HuH-7 (cell line): ENCODE measurements at places on chromosomes 5 and 9.

- no peak for DNase-seq
Measured at GRCh38 chr5:7221041-7221440, 174.9 kb upstream of the ADCY2 start.

- DNase-seq: no peak
Measured at GRCh38 chr9:125906893-125907292, 159.7 kb downstream of the PBX3 start.

- DNase-seq: no peak
Measured at GRCh38 chr5:21199087-21199486, 1211.1 kb upstream of the CDH18 start.

- peak; percentile 59 for DNase-seq
Measured at GRCh38 chr9:105064248-105065097, 136.5 kb upstream of the ABCA1 start.

DNA sequence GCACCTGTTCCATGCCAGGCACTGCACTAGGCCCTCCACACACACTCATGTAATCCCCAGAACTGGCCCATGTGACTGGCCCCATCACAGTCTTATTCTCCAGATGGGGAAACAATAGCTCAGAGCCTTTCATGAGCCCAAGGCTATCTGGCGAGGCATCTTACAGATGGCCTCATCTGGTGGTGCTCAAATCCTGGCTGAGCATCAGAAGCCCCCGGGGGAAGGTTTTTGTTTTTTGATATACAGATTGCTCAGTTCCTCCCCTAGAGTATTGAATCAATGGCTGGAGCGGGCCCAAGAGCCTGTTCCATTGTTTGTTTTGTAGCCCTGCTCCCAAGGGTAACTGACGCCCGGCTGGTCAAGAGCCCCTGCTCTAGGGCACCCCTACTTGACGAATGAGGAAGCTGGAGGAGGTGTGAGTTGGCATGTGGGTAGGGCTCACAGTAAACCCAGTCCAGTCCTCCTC is 145.3 kb upstream of the RAPGEF1 start:
- DNase-seq: no peak

DNA sequence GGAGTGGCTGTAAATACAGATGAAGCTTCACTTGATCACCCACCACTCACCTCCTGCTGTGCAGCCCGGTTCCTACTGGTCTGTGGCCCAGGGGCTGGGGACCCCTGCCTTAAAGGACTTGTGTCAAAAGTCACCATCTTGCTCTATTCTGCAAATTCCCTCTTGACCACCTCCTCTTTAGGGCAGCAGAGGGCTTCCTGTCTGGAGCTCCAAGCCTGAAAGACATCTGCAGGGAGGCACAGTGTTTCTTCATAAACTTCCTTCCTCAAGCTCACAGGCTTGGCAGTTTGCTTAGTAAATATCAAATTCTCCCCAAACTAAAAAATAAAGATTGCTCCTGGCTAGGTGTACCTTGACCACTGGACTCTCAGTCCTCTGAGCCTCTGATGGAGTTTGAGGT is 104.4 kb downstream of the FRMD3 start:
- DNase-seq: no peak

DNA sequence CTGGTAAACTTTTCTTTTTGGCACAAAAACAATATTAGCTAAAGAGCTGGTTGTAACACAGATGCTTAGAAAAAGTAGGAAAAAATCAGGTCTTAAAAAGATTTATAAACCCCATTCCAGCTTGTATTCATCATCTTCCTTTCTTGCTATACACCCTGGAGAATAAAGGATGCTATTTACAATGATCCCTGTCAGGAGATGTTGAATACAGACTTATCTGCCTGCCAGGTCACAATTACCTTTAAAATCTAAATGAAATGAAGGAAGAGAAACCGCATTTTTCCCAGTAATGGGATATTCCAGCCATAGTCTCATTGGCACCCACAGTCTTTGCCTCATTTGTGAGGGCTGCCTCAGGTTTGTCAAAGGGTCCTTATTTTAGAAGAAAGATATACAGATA is 394.1 kb upstream of the WWC1 start:
- DNase-seq: no peak

- DNase-seq: no peak
Measured at GRCh38 chr9:19641046-19641445, 147.8 kb downstream of the SLC24A2 start.

- no peak for DNase-seq
Measured at GRCh38 chr5:148466236-148466580, 82.5 kb downstream of the FBXO38 start.
